T follicular helper cell (primary cell): ENCODE measurements at places on chromosomes 1 and 21.
A peak's percentile ranks its signal among the peaks of the same experiment; 100 is the strongest.

GRCh38 chr1:151639466-151639865, 27.6 kb downstream of the SNX27 start:
- no peak for DNase-seq

DNA sequence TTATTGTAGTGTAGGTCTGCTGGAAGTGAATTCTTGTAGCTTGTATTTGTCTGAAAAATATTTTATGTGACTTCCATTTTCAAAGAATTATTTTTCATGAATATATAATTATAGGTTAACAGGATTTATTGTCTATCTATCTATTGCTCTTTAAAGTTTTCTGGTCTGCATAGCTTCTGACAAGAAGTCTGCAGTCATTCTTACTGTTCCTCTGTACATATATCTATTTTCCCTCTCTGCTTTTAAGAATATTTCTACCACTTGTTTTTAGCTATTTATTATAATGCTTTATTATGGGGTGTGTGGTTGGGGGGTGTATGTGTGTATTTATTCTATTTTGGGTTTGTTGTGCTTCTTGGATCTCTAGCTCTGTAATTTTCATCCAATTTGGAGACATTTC, 77.4 kb downstream of the ETS2 start:
- DNase-seq, result no peak

DNA sequence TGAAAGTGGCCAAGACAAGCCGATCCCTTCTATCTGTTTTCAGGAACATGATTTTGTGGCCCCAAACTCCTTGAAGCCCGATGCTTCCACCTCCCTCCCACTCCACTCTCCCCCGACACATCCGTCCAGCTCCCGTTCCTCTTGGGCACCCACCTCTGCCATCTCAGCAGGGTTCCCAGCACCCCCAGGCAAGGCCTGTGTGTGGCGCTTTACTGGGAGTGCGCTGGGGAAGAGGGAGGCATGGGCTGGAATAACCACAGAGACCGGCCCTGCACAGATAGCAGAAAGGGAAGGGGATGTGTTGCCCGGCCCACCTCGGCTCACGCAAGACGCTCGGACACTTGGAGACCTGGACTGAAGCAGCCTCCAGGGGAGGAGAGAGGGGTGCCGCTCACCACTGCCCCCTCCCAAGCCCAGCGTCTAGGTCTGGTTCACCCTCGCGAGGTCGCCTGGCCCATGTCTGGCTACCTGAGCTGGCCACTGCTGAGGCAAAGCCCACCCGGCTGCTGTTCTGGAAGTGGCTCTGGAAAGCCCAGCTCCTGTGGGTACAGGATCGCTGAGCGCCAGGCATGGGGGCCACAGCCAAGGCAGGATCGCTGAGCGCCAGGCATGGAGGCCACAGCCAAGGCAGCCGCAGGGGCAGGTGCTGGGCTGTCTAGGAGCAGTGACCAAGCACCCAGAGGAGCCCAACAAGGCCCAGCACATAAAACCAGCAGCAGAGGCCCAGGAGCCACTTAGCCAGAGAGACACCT, 23.8 kb upstream of the COL18A1 start:
- no peak for DNase-seq

GRCh38 chr1:201274616-201275252, 8.6 kb upstream of the PKP1 start:
- no peak for DNase-seq

- no peak for DNase-seq
Measured at GRCh38 chr1:177741476-177741875, 228.4 kb downstream of the SEC16B start.

DNA sequence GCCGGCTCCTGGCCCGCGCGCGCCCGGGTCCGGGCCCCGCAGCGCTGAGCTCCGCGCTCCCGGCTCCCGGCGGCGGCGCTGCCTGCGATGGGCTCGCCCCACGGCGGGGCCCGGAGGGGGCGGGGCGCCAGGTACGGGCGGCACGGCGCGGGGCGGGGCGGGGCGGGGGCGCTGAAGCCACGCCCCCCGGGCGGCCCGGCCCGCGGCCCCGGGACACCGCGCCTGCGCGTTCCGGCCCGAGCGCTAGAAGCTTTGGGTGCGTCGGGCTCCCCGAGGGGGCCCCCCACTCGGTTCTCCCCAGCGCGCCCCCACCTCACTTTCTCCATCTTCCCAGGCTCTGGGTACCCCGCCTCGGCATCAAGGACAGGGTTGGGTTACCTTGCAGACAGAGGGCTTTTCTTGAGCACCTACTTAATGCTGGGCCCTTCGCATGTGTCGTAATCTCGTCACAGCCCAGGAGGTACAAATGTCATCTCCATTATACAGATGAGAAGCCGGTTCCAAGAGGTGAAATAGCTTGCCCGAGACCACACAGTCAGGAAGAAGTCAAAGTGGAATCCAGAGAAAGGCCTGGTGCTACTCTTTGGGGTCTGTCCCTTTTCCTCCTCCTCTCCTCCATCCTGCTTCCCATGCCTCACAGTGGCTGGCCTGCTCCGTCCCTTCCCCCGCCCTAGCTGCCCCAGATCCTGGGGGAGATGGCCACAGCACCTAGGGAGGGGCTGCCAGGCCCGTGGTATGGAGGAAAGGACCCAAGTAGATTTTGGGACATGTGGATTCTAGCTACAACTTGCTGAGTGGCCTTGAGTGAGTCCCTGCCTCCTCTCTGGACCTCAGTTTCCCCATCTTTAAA, 46.5 kb downstream of the RAP1GAP start:
- DNase-seq, result peak; percentile 18

DNA sequence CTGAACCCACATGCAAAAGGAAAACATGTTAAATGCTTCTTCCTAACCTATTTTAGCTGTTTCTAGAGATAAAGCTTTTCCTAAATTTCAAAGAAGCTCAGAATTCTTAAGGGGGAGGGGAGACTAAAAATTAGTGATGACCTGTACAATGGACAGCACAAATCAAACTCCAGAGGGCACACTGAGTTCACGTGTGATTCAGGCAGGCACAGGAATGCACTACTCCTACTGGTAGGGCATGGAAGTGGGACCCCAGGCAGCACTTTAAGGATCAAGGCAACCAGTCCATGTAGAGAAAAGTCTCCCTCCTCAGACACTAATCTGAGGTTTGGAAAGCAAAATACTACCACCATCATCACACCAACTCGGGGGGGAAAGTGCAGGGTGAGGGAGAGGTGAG, 31.3 kb upstream of the CLCA4 start:
- no peak for DNase-seq

- no peak for DNase-seq
Measured at GRCh38 chr21:26748066-26748465, 97.1 kb downstream of the ADAMTS1 start.

GRCh38 chr21:17660452-17660851, 47.8 kb upstream of the BTG3 start:
- DNase-seq, result no peak

- DNase-seq, result no peak
Measured at GRCh38 chr1:228825840-228826484, 90.7 kb downstream of the RHOU start.

- DNase-seq, result no peak
Measured at GRCh38 chr1:64050601-64051000, 152.8 kb upstream of the UBE2U start.

GRCh38 chr1:199269241-199269640, 630.4 kb downstream of the PTPRC start:
- DNase-seq, result no peak

- DNase-seq, result no peak
Measured at GRCh38 chr1:10979483-10979920, 33.0 kb upstream of the TARDBP start.

DNA sequence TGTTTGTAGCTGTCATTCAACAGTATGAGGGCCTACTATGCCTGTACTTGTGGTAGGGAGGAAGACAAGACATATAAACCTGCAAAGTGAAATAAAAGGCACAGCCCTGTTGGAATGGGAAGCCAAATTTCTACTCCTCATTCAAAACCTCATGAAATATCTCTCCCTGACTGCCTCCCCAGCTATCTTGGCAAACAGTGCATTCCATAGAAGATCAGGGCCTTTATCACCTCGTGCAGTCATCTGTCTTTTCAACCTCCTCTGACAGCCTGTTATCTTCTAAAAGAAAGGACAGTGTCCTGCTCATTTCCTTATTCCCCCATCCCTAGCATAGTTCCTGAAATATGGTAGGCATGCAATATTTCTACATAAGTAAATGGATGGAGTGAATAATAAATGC, 71.0 kb downstream of the SH3GLB1 start:
- DNase-seq, result no peak

GRCh38 chr1:219085082-219085481, 88.6 kb upstream of the LYPLAL1 start:
- no peak for DNase-seq

DNA sequence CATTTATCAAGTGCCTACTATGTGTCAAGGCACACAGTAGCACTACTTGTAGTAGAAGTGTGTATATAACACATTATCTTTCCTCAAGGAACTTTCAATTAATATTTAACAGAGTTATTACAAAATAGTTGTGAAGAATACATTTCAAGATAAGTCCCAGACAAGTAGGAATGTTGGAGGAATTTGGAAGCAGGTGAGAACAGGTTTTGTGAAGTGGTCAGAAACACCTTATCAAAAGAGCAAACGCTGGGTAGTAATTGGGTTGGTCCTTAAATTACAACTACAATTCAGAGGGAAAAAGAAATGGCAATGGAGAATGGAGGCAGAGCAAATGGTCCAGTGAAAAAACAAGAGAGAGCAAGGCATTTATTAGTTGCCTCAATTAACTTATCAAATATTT, 218.8 kb downstream of the ADGRL2 start:
- no peak for DNase-seq

DNA sequence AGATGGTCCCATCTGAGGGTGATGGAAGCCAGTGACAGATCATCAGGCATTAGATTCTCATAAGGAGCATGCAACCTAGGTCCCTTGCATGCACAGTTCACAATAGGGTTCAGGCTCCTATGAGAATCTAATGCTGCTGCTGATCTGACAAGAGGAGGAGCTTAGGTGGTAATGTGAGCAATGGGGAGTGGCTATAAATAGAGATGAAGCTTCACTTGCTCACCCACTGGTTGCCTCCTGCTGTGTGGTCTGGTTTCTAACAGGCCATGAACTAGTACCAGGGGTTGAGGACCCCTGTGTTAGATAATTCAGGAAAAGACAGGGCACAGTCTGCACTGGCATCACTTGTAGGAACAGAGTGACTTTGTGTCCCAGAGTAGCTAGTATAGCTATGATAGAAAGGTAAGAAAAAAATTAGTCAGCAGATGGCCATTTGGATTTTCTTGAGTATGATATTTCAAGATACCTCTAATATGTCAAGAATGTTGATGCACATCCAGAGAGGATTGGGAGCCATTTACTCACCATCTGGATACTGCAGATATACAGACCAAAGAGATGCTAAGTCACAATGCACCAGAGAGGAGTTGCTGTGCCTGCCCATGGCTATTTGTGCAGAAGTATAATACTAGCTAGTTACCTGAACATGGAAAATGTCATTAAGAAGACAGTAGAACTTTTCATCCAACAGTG, 53.6 kb downstream of the ADCY10 start:
- no peak for DNase-seq

DNA sequence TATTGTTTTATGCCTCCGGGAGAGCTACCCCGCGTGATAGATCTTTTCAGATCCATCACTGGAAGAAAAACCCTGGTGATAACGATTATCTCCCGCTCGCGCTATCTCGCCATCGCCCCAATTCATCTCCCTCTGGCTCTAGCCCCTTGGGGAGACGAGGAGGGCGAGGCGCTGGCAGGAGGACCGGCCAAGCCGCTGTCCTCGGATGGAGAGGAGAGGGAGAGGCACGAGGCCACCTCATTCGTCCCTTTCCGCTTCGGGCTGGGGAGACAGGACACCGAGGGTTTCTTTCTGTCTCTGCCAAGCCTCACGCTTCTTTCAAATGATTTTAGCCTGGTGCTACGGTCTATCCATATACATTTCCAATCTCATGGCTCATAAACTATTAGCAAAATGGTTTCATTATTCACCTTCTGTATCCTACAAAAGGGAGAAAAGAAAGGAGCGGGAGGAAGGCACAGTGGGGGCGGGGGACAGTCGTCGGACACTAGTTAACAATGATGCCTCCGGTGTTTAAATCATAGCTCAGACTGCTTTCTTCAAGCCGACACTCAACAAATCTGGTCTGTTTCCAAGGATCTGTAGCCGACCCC, 415.0 kb upstream of the ESRRG start:
- no peak for DNase-seq

GRCh38 chr1:162056043-162056442, 13.4 kb upstream of the NOS1AP start:
- DNase-seq, result peak; percentile 15

GRCh38 chr1:220841293-220841692, 38.0 kb upstream of the HLX start:
- DNase-seq, result no peak

- no peak for DNase-seq
Measured at GRCh38 chr1:230570724-230571360, 71.4 kb upstream of the COG2 start.

- DNase-seq, result no peak
Measured at GRCh38 chr1:11447903-11448302, 31.1 kb upstream of the DISP3 start.

- peak; percentile 72 for DNase-seq
Measured at GRCh38 chr1:150561974-150562445, 12.8 kb downstream of the ADAMTSL4 start.

DNA sequence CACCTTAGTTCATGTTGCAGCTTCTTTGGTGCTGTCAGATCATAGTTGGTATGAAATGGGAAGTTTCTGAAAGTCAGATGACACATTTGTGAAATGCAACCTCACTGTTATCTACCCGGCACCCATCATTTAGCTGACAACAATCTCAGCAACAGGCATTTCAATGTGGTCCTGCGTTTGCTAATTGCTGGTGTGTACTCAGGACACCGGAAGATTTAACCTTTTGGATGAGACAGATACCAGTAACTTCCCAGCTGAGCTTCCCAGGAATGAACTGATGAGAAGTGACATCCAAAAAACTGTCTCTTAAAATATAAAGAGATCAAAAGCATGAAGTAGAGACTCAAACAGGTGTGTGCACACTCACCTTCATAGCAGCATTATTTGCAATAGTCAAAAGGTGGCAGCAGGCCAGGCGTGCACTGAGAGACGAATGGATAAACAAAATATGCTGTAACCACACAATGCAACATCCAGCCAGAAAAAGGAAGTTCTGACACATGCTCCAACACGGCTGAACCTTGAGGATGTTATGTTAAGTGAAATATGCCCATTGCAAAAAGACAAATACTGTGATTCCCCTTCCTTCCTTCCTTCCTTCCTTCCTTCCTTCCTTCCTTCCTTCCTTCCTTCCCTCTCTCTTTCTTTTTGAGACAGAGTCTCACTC, 7.9 kb upstream of the CLDN14 start:
- DNase-seq, result no peak

GRCh38 chr1:50488876-50489275, 65.6 kb upstream of the DMRTA2 start:
- DNase-seq, result no peak

DNA sequence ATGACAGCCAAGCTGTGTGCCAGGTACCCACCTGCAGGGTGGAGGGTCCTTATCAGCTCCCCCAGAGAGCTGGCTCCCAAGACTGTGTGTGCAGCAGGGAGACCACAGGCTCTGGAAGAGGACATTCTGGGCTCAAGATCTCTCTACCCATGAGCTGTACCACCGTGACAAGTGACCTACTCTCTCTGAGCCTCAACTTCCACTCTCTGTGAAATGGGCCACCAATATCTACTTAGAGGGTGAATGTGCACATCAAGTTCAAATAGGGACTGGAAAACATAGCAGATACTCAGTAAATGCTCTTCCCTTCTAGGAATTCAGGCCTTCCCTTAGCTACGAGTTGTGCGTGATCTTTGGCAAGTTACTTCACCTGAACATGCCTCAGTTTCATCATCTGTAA, 1.5 kb downstream of the SLC30A2 start:
- no peak for DNase-seq

- DNase-seq, result no peak
Measured at GRCh38 chr1:218078916-218079315, 206.2 kb upstream of the RRP15 start.
